ENCODE measurements at places on chromosomes 6 and 20. TPM values are rescaled to one million over a fixed set of nuclear protein-coding genes. Genes with fewer than 3 reads are reported as not detected.
A peak's percentile ranks its signal among the peaks of the same experiment; 100 is the strongest.

- DNase-seq: no peak
Observed at GRCh38 chr6:83436674-83437073, 5.8 kb upstream of the ME1 start.

DNA sequence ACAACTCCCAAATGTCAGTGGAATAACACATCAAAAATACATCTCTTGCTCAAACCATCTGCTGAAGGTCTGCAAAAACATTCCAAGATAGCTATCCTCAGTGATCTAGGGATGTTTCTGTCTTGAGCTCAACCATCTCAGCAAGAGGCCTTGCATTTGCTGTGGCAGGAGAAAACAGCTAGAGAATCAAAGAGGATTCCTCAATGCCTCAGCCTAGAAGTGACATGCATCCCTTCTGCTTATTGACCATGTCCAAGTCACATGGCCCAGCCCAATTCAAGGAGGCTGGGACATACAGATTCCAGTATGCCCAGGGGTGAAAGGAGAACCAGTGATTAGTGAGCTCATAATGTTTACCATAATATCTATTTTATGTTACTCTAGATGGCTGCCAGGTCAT is 269.5 kb downstream of the PLCB1 start:
- no peak for DNase-seq

DNA sequence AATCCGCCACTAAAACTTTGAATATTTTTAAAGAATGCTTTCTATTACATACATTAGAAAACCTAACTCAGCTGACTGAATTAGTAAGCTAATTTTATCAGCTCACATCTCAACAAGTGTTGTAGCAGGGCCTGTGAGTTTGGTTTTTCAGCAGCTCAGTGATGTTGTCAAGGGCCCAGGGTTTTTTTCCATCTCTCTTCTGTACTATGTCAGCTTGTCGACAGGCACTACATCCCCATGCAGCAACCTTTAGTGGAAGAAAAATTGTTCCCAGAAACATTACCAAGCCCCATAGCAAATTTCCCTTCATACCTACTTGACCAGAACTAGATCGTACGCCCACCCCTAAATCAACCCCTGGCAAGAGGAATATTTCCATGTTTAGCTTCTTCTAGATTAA is 170.3 kb upstream of the TNFAIP3 start:
- no peak for DNase-seq

GRCh38 chr6:163083141-163083540 is 331.4 kb upstream of the QKI start:
- peak; percentile 19 for DNase-seq

PI16 gene
- not detected for total RNA-seq

DNA sequence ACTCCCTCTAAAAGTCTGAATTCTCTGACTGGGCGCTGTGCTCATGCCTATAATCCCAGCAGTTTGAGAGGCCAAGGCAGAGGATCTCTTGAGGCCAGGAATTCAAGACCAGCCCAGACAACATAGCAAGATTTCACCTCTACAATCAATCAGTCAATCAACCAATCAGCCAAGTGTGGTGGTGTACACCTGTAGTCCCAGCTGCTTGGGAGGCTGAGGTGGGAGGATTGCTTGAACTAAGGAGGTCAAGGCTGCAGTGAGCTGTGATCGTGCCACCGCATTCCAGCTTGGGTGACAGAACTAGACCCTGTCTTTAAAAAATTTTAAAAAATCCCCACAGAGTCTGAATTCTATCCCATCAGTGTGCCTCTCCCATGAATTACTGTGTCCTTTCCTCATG is 37.9 kb downstream of the KIF3B start:
- no peak for DNase-seq

DNA sequence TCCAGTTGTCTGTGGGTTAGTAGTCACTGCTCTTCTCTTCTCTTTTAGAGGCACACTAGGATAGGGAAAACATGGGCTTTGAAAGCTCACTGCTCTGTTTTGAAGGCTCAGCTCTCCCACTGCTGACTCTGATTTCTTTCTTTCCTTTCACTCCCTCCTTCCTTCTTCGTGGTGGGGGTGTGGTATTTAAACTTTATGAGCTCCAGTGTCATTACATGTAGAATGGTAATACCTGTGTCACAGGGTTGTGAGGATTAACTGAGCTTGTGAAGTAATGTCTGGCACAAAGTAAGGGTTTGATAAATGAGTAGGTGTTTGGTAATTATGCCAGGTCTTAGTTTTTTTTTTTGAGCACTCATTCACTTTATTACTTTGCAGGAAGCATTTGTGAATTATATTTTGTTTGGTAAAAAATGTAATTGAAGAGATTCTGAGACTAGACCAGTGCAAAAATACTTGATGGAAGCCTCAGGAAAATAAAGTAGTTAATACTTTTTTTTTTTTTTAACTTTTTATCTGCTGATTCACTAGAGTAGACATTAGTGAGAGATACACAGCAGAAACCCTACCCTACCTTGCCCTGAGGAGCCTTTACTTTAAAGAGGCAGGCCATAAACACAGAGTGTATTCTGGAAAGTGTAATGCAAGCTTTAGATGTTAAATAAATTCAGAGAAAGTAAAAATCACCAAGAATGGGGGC is 17.3 kb downstream of the SMAP1 start:
- peak; percentile 4 for DNase-seq

Measured in neural progenitor cell (in vitro differentiated cells).